ENCODE measurements at places on chromosomes 12 and 14.

DNA sequence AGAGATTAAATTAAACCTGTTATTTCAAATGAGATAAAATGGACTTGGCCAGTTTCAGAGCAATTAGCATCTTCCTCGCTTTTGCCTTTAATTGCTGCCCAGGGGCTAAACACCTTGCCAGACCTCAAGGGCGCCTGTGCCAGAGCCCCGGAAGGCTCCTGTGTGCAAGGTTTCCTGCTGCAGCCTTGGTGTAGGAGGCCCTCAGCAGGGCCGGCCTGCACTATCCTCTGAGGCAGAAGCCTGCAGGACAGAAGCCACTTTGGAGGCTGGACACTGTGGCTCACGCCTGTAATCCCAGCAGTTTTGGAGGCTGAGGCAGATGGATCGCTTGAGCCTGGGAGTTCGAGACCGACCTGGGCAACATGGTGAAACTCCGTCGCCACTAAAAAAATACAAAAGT, 150.4 kb downstream of the CALM1 start:
- DNase-seq, result no peak

GRCh38 chr14:67133595-67134441, 55.4 kb upstream of the GARIN2 start:
- no peak for DNase-seq

DNA sequence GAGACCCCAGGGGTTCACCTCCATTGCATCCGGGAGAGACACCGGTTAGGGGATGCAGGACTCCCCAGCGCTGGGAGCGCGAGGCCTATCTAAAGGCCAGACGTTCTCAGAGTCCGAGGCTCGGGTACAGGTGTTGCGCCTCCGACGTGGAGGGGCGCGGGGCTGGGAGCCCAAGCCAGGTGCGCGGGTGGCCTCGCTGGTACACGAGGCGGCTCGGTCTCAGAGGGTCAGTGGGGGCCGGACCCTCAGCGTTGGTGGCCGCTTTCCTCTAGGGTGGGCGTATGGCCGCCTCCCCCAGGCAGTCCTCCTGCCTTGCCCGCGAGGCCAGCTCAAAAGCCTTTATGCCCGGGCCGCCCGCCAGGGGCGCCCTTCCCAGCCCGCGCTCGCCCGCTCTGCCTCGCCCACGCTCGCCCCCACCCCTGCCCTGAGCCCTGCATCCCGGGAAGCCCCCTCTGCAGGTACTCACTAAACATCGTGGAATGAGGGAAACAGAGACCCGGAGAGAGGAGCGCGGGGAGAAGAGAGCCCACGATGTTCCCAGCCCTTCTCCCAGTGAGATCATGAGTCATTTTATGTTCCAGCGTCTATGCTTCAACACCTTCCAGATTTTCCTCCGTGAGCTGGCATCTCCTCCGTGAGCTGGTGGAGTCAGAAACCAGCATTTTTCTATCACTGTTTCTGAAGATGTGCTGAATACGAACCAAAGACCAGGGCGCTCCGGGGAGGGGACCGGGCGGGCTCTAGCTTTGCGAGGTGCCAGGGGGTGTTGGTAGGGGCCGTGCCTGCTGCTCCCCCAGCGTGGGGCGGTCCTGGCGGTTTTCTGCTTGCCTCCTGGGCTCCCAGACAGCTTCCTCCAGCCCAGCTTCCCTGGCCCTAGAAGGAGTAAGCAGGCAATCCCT, 73.8 kb downstream of the DIO3 start:
- no peak for DNase-seq

DNA sequence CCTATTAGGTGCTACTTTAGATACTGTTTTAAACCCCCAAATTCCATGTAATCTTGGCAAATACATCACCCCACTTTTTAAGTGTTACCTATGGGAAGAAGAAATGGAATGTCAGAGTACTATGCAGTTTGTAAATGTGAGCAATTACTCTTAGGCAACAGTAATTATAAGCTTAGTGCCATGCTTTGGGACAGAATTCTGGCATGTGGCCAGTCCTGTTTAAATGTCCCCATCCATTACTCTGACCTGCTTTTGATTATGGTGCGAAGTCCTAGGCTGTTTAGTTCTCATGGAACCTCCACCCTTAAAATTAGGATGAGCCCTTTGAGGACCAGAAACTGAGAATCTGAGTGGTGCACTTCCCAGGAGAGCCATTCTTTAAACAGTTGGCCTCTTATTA, 321.4 kb upstream of the RGS6 start:
- DNase-seq, result no peak

DNA sequence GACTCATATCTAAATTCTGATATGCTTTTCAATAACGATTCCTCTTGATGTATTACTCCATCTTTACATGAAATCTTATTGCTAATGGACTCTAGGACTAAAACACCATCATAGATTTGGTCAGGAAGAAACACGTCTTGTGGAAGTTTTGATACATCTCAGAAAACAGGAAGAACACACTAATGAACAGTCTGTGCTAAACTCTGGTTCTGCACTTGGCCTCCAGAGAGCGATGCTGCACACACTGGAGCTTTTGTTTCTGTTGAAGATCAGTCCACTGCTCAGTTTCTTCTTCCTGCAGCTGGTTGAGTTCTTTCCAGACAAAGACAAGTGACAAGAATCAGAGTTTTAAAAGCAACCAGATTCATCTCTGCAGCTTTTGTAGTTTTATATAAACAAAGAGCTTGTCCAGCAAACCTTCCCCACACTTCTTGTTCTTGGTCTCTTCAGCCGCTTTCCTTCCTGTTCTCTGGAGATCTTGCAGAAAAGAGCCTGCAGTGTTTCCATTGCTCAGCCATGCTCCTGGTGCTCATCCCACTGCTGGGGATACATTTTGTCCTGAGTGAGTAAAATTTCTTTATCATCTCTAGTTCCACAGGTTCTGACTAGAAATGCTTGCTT, 229.1 kb upstream of the OR4E1 start:
- no peak for DNase-seq

DNA sequence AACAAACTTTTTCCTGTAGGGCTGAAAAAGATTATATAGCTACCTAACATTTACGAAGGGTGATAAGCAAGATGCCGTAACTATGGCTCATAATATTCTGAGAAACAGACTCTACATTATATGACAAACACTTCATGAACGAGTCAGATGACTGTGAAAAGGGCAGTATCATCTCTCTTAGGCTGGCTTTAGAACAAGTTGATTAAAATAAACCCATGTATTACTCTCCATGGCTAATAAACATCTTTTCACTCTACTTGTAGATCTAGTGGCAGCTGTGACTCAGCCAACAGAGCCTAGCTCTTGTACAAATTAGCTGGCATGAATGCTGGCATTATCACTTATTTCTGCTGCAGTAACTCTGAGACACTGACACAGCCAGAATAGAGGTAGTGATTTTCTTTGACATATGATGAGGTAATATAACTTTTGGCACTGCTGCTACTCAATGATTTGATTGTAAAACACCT, 47.1 kb downstream of the SLC2A13 start:
- DNase-seq, result no peak

DNA sequence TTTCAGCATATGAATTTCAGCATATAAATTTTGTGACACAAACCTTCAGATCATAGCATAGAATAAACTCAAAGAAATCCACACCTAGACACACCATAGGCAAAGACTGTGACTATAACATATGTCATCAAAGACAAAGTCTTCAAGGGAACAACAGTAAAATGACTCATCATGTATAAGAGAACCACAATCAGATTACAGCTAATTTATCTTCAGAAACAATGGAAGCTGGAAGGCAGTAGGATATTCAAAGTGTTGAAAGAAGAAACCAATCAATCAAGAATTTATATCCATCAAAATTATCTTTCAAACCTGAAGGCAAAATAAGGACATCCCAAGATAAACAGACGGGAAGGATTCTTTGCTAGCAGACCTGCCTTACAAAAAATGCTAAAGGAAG, 29.0 kb downstream of the DLK1 start:
- DNase-seq, result no peak
